Aortic smooth muscle cell (primary cell): ENCODE measurements at places on chromosomes 1 and 21. TPM values are rescaled to one million over a fixed set of nuclear protein-coding genes. Genes with fewer than 3 reads are reported as not detected.

The COL6A1 gene
- 790 and 980 TPM in 2 replicates for total RNA-seq

The ALX3 gene
- total RNA-seq = not detected in 2 replicates

The INTS11 gene
- total RNA-seq = 57.1 and 58.8 TPM in 2 replicates

The KRTAP13-2 gene
- not detected in 2 replicates for total RNA-seq

The TMEM82 gene
- not detected in 2 replicates for total RNA-seq

The TNFRSF4 gene
- 0.12 and 0.13 TPM in 2 replicates for total RNA-seq

The PTPN14 gene
- total RNA-seq = 23.6 and 33.4 TPM in 2 replicates

The RNU1-1 gene
- total RNA-seq = 565 and 1,390 TPM in 2 replicates

The FAM72A gene
- 3.5 and 4.4 TPM in 2 replicates for total RNA-seq

The HOOK1 gene
- total RNA-seq = 0.06 TPM in 1 of 2 replicates, not detected in the other

The VPS72 gene
- total RNA-seq = 44.5 and 44.6 TPM in 2 replicates

The FAM20B gene
- 44.2 and 46.0 TPM in 2 replicates for total RNA-seq

The LCE2A gene
- not detected in 2 replicates for total RNA-seq

The TCHH gene
- under 0.01 TPM in 1 of 2 replicates, not detected in the other for total RNA-seq

The AGL gene
- 15.2 and 22.6 TPM in 2 replicates for total RNA-seq

The CADM3 gene
- total RNA-seq = 0.13 TPM in 1 of 2 replicates, not detected in the other

The WNT4 gene
- under 0.01 TPM in 1 of 2 replicates, not detected in the other for total RNA-seq

The FCGR3B gene
- total RNA-seq = 0.26 TPM in 1 of 2 replicates, not detected in the other

The OR10Z1 gene
- not detected in 2 replicates for total RNA-seq

The HES3 gene
- total RNA-seq = not detected in 2 replicates

The PRAMEF26 gene
- not detected in 2 replicates for total RNA-seq

The MPZ gene
- total RNA-seq = 1.6 and 1.7 TPM in 2 replicates

The CD34 gene
- 0.53 and 1.5 TPM in 2 replicates for total RNA-seq

The LRRC71 gene
- 0.13 and 0.75 TPM in 2 replicates for total RNA-seq

The TFF1 gene
- not detected in 2 replicates for total RNA-seq

The OLFML2B gene
- total RNA-seq = 9.0 and 13.5 TPM in 2 replicates

The HHAT gene
- 4.5 and 5.8 TPM in 2 replicates for total RNA-seq

The PADI4 gene
- not detected in 2 replicates for total RNA-seq

The LMOD1 gene
- total RNA-seq = 25.8 and 61.5 TPM in 2 replicates
